Lower leg skin (tissue), 4 donors: ENCODE measurements at places on chromosomes 7 and 10. TPM values are rescaled to one million over a fixed set of nuclear protein-coding genes. Genes with fewer than 3 reads are reported as not detected.

Gene NAT16
- not detected for total RNA-seq

Gene ADCK2
- total RNA-seq: 65.1 TPM

GRCh38 chr10:43781480-43782361 is 133.0 kb upstream of the ZNF32 start:
- DNase-seq: peak; percentile 84

DNA sequence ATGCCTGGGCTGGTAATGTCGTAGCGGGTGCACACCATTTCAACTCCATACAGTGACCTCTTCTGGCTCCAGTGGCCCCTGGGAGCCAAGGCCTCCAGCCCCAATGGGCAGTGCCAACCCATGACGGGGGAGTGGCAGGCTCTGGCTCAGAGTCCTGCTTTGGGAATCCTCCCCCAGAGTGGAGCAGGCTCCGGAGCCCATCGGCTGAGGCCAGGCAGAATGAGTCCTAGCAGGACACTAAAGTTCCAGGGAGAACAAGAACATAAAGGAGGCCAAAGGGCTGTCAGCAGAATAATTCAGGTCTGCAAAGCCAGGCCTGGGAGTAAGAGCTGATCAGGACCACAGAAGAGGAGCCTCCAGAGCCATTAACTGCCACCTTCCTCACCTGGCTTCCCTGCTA is 33.3 kb downstream of the LBX1 start:
- no peak for DNase-seq

DNA sequence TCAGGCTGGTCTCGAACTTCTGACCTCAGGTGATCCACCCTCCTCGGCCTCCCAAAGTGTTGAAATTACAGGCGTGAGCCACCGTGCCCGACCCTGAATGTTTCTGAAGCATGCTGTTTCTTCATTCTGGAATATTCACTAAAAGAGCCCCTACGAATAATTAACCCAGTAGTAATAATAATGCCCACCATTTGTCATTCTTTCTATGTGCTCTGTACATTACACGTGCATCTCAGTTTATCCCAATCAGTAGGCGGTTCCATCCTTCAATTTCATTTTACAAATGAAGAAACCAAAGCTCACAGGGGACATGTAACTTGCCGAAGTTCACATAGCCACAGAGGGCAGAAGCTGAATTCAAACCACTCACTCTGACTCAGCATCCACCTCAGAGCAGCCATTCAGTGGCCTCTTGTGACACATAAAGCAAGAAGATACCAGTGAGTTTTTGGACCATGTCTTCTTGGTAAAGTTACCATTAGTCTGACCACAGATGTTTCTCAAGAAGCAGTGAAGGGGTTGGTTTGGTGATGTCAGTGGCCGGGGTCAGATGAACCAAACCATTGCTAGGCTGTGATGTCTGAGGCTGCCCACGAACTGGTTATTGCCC is 71.9 kb upstream of the DUSP5 start:
- no peak for DNase-seq

DNA sequence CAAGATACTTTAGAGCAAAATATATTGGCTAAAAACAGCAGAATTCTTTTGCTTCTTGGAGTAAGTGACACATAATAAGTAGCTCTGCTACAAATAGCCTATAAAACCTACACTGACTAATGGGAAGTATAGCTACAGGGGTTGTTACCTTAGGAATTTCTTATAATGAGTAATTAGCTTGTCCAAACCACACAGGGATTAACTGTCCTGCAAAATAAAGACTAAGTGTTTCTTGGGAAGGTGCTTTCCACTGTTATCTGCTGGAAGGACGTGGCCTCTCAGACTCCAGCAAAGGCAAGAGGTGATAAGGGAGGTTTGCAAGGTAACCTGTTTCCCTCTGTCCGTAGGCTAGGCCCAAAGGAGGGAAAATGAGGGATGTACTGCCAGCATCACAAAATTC is 302.4 kb downstream of the DOCK4 start:
- DNase-seq: no peak

- peak; percentile 84 for DNase-seq
Observed at GRCh38 chr10:3782451-3783315, 2.3 kb downstream of the KLF6 start.

- DNase-seq: no peak
Observed at GRCh38 chr7:29145553-29146056, 732 bp downstream of the CPVL start.

GRCh38 chr7:69668339-69668870 is 70.1 kb downstream of the AUTS2 start:
- no peak for DNase-seq

- no peak for DNase-seq
Observed at GRCh38 chr10:76454506-76455140, 1023.2 kb downstream of the LRMDA start.

- no peak for DNase-seq
Observed at GRCh38 chr7:20598459-20599309, 16.8 kb upstream of the ABCB5 start.
